ENCODE measurements at places on chromosomes 13 and 19.

- no peak for DNase-seq
Observed at GRCh38 chr19:1360126-1360817, 23.4 kb upstream of the NDUFS7 start.

DNA sequence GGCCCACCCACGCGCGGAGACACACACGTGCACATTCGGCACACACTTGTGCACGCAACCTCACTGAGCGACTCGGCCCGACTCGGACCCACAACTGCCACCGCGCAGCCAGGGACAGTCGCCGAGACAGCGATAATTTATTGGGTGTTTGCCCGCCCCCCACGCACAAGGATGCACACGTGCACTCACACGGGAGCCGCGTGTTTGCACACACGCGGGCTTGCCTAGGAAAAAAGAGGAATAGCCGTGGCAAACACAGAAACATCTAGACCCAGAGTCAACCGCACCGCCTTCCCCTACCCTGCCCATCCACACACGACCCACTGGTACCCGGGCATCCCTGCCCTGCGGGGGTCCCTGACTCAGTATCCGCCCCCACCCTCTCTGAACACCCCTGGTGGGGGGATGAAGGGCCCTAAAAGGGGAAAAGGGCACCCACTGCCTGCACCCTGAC, 1.1 kb upstream of the SSBP4 start:
- DNase-seq = no peak

- no peak for DNase-seq
Observed at GRCh38 chr19:12940897-12941296, 2.5 kb downstream of the CALR start.

DNA sequence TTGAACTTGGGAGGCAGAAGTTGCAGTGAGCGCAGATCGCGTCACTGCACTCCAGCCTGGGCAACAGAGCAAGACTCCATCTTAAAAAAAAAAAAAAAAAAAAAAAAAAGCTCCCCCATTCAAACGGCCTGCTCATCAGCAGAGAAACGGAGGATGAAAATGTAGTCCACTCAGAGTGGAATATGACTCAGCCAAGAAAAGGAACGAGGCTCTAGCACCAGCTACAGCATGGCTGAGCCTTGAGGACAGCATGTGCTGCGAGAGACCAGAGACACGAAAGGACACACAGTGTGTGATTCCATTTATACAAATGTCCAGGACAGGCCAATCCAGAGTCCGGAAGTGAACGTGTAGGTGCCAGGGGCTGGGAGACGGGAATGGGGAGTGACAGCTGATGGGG, 18.1 kb upstream of the MIER2 start:
- DNase-seq = no peak

GRCh38 chr19:8158411-8159074, 9.2 kb upstream of the FBN3 start:
- DNase-seq = peak; percentile 61

- no peak for DNase-seq
Observed at GRCh38 chr13:42883142-42883541, 101.8 kb downstream of the FAM216B start.

DNA sequence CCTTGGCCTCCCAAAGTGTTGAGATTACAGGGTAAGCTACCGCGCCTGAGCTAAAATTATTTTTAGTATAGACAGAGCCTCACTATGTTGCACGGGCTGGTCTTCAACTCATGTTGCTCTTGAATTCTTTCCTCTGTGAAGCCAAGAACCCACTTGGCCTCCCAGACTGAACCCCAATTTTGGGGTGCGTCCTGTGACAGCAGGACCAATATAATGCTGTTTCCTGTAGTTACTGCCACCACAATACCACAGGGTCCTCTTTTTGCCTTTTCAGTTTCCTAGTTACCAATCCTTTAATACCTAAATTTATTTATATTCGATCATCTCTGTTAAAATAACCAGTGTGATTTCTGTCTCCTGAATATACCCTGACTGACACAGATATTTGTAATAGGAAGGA, 32.9 kb downstream of the TSKS start:
- DNase-seq = no peak

- DNase-seq = no peak
Observed at GRCh38 chr13:51405176-51405575, 47.7 kb downstream of the INTS6 start.

DNA sequence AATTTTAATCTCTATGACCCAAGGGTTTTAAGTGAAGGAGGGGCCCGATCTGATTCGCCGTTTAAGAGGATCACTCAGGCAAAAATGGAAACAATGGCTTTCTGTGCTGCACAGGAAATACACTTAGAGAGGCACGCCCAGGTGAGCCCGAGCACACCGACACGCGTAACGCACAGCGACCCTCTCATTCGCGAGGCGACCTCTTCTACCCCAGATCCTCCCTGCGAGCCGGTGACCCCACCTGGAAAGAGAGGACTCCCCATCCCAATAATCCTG, 216 bp downstream of the SH2D3A start:
- DNase-seq = no peak

- no peak for DNase-seq
Observed at GRCh38 chr19:29644210-29644609, 21.1 kb upstream of the PLEKHF1 start.

- DNase-seq = no peak
Observed at GRCh38 chr19:15448044-15448777, 1.5 kb downstream of the WIZ start.

- no peak for DNase-seq
Observed at GRCh38 chr13:99043831-99044231, 66.0 kb upstream of the DOCK9 start.

- no peak for DNase-seq
Observed at GRCh38 chr13:31431722-31432137, 232.0 kb downstream of the B3GLCT start.

- DNase-seq = no peak
Observed at GRCh38 chr13:112683581-112683980, 6.3 kb upstream of the ATP11A start.
